ENCODE measurements at places on chromosomes 11 and 22.

GRCh38 chr22:46693634-46694415, 44.2 kb downstream of the CERK start:
- DNase-seq: no peak

GRCh38 chr11:79472819-79473529, 32.1 kb upstream of the TENM4 start:
- DNase-seq: no peak

DNA sequence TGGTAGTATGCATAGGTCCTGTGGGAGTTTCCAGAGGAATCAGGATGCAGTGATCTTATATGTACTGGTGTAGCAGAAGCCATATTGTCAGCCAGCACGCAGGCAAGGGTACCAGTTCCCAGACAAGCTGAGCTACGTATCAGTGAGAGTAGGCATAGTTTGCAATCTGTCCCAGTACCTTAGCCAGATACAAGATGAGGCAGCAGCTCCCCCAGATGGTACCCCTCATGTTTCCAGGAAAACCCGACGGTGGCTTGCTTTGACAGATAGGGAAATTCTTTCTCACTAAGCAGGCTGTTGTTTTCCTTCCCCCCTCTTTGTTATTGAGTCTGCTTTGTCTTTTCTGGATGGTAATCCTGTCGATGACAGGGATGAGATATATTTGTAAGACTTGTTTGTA, 109.7 kb upstream of the RRM1 start:
- no peak for DNase-seq

DNA sequence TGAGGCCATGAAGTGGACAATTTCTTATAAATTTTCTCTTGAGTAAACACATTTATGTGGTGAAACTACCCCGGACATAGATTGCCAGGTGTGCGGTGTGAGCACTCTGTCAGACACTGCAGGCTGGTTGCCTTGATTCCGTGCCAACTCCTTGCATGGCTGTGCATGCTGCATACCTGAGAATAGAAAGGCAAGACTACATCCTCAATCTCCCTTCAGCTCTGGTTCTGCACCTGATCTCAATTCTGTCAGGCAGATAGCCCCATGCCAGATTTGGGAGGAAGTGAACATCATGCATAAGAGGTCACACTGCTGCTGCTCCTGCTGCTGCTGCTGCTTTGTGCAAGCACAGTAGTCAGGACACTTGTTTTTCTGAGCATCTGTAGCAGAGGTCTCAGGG, 42.5 kb upstream of the DEUP1 start:
- peak; percentile 25 for DNase-seq

- DNase-seq: no peak
Measured at GRCh38 chr22:19036523-19037273, 85.5 kb downstream of the DGCR2 start.

GRCh38 chr22:19750507-19751490, 9.8 kb upstream of the TBX1 start:
- DNase-seq: peak; percentile 66

DNA sequence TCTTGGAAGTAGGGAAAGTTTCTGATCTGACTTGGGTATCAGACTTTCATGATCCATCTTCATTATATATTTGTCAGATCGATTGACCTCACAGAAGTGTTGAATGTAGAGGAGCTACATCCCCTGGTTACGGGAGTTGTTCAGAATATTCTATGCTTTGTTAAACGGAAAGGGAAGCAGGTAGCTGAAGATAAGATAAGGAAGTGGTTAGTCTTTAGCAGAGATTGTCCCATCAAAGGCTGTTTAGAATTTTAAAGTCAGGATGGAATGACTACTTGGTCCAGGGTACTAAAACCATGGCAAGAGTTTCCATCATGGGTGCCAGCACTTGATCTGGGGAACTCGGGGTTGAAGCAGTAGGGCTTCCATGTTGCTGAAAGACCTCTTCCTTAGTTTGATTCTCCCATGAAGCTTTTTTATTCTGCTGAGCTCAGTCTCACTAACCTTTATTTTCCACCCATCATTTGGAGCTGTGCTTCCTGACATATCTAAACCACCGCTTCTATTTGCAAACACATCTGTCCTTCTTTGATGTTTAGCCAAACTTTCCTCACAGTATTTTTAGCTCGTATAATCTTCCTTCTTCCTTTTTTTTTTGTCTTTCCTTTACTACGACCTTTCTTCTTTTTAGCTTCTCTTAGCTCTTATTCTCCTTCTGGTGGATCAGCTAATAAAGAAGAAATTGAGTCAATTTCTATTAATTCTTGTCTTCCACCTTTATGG, 4.0 kb upstream of the C22orf31 start:
- no peak for DNase-seq

DNA sequence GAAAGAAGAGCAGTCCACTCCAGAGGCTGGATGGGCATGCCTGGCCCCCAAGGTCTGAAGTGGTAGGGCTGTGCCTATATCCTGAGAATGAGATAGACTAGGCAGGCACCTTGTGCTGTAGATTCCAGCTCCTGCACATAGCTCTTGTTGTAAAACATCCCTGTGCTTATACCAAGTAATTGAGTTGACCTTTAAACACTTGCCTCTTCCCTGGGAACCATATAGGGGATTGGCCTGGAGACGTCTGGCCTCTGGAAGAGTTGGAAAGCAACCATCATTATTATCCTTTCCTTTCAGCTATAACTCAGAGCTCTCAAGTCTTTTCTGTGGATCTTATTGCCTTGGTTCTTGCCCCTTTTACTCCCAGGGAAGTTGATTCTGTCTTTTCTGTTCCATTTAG, 15.1 kb downstream of the LIMK2 start:
- no peak for DNase-seq

DNA sequence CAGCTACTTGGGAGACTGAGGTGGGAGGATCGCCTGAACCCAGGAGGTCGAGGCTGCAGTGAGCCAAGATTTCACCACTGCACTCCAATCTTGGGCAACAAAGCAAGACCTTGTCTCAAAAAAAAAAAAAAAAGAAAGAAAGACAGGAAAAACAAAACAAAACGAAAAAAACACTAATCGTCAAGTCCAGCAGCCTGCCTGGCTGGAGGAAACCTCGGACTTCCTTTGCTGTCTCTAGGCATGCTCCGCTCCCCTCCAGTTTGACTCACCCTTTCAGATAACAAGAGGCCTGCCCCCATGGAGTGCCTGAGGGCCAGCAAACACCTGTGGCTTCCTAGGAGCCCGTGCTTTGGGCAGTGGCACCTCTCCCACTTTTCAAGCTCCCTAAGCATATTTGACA, 28.8 kb upstream of the CHKA start:
- peak; percentile 92 for DNase-seq

GRCh38 chr11:45525393-45525792, 140.0 kb downstream of the CHST1 start:
- DNase-seq: no peak

GRCh38 chr11:95337972-95338429, 107.0 kb upstream of the SESN3 start:
- DNase-seq: no peak

DNA sequence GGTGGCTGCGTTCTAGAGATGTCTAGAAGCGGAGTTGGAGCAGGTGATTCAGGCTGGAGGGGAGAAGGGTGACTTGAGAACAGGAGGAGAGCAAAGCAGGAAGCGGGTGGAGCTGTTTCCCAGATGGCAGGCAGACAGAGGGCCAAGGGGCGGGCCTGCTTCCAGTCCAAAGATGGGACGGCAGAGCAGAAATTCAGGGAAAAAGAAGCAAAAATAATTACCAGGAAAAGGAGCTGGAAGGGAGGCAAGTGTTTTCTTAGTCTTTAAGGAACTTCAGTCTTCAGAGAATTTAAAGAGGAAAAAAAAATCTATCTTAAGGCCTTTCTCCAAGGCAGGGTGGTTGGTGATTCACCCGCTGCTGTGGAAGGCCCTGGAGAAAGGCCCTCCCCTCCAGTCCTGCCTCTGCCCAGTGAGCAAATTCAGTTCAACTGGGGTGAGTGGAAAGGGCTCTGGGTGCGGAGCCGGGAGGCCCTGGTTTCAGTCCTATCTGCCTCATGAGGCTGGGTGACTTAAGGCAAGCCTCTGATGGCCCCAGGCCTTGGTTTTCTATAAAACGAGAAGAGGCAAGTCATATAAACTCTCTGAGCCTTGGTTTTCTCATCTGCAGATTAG, 4.5 kb upstream of the CREB3L1 start:
- peak; percentile 56 for DNase-seq

DNA sequence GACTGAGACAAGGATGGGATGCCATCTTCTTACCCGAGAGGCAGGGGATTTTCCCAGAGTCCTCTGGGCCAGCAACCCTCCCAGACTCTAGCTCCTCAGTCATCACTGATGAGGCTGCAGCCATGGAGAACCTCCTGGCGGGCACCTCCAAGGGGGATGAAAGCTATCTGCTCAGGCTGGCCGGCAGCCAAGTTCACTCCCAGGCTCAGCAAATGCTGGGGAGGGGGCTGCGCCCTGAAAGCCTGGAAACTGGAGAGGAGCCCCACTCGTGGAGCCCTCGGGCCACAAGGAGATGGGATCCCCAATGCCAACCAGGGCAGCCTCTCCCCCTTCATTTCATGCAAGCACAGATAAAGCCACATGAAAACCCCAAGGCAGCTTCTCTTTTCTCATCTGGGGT, 75.0 kb downstream of the CACNA1I start:
- no peak for DNase-seq

DNA sequence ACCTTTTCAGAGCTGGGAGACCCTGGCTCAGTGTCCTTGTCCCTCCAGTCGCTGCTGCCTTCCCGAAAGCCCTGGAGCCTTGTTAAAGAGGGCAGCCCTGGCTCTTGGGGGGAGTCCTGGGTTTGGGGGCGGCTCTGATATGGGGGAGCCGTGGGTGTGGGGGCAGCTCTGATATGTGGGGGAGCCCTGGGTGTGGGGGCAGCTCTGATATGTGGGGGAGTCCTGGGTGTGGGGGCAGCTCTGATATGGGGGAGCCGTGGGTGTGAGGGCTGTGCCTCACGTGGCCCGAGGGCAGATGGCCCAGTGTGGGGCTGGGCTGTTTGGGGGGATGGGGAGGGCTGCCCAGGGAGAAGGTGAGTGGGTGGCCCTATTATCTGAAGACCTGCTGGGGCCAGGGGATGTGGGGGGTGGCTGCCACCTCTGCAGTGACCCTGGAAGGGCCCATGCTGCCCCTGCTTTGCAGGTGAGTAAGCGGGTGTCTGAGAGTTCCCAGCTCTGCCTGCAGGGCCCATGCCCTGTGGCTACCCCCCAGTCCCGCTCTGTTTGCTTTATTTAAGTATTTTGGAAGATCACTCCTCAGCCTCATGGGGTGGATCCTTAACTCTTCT, 30.9 kb upstream of the GRAMD4 start:
- DNase-seq: no peak

- DNase-seq: no peak
Measured at GRCh38 chr11:65580031-65580692, 4.3 kb downstream of the EHBP1L1 start.

GRCh38 chr11:86999859-87000753, 37.6 kb upstream of the TMEM135 start:
- peak; percentile 81 for DNase-seq

DNA sequence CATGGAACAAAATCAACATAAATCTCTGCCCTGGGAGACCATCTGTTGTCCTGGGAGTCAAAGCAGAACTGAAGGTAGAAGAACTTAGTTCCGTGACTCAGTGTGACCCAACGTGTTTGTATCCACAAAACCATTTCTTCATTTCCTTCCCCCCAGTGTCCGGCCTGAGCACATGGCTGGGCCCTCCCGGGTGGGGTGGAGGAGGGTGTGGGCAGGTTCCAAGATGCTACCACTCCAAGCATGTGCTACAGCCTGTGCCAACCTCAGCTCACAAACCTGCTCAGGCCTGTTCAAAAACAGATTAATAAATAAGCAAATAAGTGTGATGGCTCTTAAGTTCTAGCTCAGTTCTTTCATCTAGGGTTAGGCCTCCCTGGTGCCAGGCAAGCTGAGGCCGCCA, 55.3 kb downstream of the SHANK2 start:
- no peak for DNase-seq

DNA sequence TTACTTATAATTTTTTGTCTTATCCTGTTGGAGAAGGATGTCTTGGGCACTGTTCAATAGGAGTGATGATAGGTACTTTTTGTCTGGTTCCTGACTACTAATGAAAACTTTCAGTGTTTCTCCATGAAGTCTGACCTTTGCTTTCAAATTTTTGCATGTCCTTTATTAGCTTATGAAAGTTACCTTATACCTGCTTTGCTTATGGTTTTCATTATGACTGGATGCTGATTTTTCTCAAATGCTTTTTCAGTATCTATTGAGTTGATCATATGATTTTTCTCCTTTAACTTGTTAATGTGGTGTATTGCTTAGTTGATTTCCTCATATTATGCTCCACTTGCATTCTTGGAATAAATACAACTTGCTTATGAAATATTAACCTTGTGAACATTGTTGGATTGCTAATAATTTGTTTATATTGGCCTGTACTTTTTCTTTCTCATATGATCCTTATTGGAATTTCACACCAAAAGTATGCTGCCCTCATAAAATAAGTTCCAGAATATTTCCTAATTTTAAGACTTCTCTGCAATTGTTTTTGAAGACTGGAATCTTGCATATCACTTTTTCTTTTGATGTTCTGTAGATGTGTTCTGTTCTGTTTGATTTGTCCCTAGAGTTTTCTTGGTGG, 85.0 kb upstream of the SC5D start:
- no peak for DNase-seq

DNA sequence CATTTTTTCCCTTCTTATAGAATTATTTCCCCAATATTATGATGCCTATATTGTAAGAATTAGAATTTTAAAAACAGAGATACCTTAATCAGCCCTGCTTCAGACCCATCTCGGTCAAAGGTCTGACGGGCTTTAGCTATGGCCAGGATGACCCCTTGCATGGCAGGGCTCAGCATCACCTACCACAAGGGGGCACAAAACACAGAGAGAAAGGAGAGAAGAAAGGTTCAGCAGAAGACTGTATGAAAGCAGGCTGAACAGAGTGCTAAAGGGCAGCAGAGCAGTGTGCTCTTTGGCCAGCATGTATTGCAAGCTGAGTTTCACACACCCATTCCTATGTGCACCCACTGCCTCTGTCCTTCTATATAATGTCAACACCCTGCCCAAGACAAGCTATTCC, 26.8 kb downstream of the CLDN25 start:
- DNase-seq: peak; percentile 59

DNA sequence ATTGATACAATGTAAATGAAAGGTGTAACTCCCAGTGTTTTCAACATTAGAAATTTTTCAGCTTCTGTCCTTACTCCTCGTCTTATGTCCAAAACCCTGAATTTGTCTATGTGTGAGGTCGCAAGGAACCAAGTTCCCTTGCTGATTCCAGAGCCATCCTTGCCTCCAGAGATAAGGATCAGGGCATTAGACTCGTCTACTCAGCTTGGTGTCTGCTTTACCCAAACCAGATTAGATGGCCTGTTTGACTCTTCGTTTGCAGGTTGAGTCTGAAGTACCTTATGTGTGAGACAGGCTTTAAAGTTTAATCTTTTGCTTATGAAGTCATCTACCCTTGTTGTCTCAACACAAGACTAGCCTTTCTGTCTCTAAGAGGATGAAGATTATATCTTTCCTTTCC, 55.6 kb downstream of the SPECC1L start:
- no peak for DNase-seq

GRCh38 chr22:42928969-42929837, 72.1 kb upstream of the ARFGAP3 start:
- no peak for DNase-seq
